H9 (cell line): ENCODE measurements at places on chromosomes 3 and 15. TPM values are rescaled to one million over a fixed set of nuclear protein-coding genes. Genes with fewer than 3 reads are reported as not detected.

DNA sequence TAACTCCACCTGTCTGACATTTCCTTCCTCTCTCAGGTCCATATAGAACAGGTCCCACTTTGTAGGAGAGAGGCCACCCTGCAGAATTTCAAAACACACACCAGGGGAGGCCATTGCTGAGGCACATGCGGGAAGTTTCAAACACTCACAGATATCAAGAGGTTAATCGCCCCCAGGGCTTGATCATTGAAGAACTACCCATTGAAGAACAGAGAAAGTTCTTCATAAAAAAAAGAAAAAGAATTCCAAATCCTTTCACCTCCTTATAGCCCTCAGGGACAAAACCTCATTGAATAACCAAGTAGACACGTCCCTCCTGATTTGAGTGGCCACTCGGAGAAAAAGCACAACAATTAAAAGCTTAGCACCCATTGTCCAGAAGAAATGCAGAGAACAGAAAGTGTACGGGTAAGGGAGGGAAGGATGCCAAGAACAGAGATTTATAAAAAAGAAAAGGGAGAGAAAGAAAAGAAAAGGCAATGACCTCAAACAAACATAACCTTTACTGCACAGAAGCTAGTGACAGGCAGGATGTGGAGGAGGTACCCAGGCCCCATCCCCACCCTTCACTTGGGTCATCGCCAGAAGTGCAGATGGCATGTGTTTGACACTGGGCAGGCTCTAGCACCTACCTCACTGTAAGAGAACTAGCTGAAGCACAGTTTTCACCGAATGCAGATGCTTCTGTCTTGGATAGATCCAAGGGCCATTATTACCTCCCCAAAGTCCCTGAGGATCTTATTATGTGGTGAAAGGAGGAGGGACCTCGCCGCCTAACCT is 112.3 kb upstream of the HES1 start:
- H3K36me3 ChIP-seq: no peaks in the 10 kb centered on the region
- H3K27ac ChIP-seq: no peak overlapping the region
- no peak overlapping the region for H3K4me3 ChIP-seq

RPP25 gene
- 12.6 and 13.0 TPM in 2 replicates for total RNA-seq

DNA sequence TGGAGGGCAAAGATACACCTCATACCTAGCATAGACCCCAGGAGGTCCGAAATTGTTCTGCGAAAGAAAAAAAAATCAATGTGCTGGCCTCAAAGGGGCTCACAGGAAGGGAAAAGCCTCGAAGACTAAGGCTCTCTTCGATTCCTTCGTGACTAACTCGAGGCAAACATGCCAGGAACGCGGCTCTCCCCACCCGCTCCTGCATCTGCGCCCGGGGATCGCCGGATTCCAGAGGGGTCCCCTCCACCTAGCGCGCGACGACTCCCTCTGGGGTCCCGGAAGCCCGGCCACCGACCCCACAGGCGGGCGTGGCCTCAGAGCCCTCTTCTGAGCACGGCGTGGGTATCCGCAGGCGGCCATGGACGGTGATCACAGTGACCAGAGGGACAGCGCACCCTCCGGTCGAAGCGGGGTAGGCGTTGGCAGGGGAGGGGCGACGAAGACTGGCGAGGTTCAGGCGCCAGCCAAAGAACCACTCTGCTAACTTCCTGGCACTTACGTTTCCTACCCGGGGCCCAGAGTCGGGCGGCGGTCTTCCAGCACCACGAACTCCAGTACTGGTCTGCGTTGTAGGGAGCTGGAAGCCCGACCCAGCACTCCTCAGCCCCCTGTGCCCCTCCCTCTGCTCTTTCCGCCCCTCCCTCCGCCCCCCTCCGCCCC is 515 bp upstream of the EIF3J start:
- no peaks in the 10 kb centered on the region for H3K4me1 ChIP-seq
- H3K27me3 ChIP-seq: no peaks in the 10 kb centered on the region
- H3K4me3 ChIP-seq: peak overlapping the region; percentile 90

GOLGA6L7 gene
- not detected in 2 replicates for total RNA-seq

FBXO45 gene
- total RNA-seq: 18.6 and 19.8 TPM in 2 replicates

SPINK8 gene
- total RNA-seq: not detected in 2 replicates
